ENCODE measurements at places on chromosomes 6 and 20. TPM values are rescaled to one million over a fixed set of nuclear protein-coding genes. Genes with fewer than 3 reads are reported as not detected.

MRAP2 gene
- total RNA-seq = 5.0 TPM

SH3BGRL2 gene
- total RNA-seq = 14.6 TPM

GABRR1 gene
- total RNA-seq = not detected

HLA-DOB gene
- total RNA-seq = 6.1 TPM

TCP1 gene
- total RNA-seq = 130 TPM

CNR1 gene
- 4.8 TPM for total RNA-seq

DHX35 gene
- total RNA-seq = 11.0 TPM

SYNGAP1 gene
- total RNA-seq = 17.8 TPM

OPRL1 gene
- total RNA-seq = 1.2 TPM

- H3K27ac ChIP-seq = no peak overlapping the region
- DNase-seq = no peak
- H3K36me3 ChIP-seq = no peaks in the 10 kb centered on the region
- H3K4me3 ChIP-seq = no peak overlapping the region
- H3K4me1 ChIP-seq = no peaks in the 10 kb centered on the region
- no peaks in the 10 kb centered on the region for H3K27me3 ChIP-seq
Observed at GRCh38 chr6:159075506-159076228, 30.9 kb upstream of the TAGAP start.

DNA sequence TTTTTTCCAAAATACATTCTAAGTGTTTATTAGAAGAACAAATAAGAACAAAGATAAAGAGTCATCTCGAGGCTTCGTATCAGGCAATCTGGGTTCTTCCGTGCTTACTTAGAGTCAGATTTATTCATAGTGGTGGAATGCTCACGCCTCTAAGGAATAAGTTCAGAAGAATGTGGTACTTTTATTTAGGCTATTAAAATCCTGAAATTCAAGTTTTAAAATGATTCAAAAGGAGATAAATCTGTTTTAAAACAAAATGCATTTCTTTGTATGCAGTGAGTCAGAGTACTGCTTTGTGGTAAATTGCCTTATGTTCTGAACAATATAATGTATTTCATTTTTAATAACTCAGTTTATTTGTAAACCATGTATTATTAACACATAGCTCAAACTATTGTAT lies 89.1 kb downstream of the FUT9 start:
- H3K27ac ChIP-seq = no peak overlapping the region
- H3K4me3 ChIP-seq = no peak overlapping the region
- H3K36me3 ChIP-seq = no peaks in the 10 kb centered on the region
- H3K4me1 ChIP-seq = no peaks in the 10 kb centered on the region
- DNase-seq = no peak
- no peaks in the 10 kb centered on the region for H3K27me3 ChIP-seq

DNA sequence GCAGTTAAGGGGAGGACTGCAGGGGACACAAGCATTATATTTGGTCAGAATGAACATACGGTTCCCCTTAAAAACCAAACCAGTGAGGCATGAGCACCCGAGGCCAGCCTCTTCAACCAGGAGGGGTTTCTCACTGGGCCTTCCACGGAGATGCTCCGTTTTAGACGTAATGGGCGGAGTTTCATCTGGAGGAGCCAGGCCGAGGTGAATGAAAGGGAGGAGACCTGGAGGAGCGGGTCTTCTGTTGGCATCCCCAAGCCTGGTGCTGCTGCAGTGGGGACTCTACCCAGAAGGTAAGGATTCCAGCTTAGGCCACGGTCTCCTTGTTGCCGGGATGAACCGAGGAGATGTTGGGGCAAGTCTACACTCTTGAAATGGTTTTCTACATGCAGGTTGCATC lies 47.4 kb downstream of the ADNP start:
- no peak overlapping the region for H3K27ac ChIP-seq
- H3K4me1 ChIP-seq = no peaks in the 10 kb centered on the region
- no peaks in the 10 kb centered on the region for H3K27me3 ChIP-seq
- H3K4me3 ChIP-seq = no peak overlapping the region

DNA sequence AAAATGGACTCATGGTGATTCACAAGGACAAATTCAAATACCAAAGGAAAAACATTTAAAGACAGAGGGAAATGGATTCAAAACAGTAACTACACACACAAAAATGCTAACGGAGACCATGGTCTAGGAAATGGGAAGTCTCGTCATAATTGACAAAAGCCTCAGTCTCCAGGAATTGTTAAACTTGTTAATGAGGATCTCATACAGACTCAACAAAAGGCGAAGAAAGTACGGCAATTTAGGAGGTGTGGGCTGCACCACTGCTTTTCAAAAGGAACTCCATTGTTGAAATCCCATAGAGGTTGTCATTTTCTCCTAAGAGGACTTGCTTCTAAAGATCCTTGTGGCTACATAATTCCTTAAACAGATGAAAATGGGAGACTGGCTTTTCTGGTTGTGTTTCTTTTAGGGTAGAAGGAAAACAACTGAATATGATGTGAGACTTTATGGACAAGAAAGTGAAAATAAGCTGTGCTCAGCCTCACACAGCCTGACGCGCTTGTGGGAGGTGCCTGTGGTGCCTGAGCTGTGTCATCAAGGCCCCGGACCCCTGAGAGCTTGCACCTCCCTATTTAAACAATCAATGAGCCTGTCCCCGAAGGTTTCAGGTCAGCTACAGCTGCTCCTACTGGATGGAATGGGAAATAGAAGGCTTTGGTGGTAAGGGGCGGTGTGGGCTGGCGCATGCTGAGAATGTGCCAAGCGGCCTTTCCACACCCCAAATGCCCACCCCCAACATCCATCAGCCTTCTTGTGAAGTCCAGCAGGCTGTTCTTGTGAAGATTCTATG lies 2.5 kb upstream of the CLDN20 start:
- no peak overlapping the region for H3K27ac ChIP-seq
- H3K27me3 ChIP-seq = no peaks in the 10 kb centered on the region
- H3K4me1 ChIP-seq = no peaks in the 10 kb centered on the region
- DNase-seq = no peak

DNA sequence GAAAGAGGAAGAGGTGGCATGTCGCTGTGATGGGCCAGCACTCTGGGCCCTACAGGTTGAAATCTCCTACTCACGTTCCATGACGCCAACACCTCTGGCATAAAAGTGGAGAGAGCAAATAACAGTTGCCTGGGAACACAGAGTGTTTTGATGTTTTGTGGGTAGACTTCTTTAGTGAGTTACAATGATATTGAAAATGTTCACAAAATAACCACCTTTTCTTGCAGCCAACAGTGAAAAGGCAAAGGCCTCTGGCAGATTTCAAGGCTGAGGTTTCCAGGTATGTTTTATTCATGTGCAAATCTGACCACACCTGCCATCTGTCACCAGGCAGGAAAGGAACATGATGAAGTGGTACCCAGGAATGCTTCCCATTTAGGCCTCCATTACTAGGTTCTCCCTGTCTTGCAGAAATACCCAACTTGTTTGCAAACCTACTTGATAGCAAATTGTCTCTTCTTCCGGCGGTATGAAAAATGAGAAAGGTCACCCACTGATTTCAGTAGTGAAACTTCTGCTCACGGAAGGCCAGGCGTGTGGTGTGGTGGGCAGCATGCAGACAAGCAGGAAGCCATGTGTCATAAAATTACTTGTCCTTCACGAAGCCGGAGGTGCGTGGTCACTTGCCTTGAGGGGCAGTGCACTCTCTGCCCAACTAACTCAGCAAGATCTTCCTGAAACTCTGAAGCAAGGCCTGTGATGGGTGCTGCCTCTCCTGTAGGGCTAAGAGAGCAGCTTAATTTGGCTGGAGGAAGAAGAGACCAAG lies 299.1 kb upstream of the PRDM1 start:
- no peaks in the 10 kb centered on the region for H3K36me3 ChIP-seq
- no peak for DNase-seq
- no peaks in the 10 kb centered on the region for H3K27me3 ChIP-seq
- H3K4me1 ChIP-seq = no peaks in the 10 kb centered on the region
- no peak overlapping the region for H3K4me3 ChIP-seq
- no peak overlapping the region for H3K27ac ChIP-seq

GRCh38 chr20:8504030-8504429 lies 372.0 kb downstream of the PLCB1 start:
- H3K4me3 ChIP-seq = no peak overlapping the region
- H3K27me3 ChIP-seq = no peaks in the 10 kb centered on the region
- H3K4me1 ChIP-seq = no peaks in the 10 kb centered on the region
- no peaks in the 10 kb centered on the region for H3K36me3 ChIP-seq

DNA sequence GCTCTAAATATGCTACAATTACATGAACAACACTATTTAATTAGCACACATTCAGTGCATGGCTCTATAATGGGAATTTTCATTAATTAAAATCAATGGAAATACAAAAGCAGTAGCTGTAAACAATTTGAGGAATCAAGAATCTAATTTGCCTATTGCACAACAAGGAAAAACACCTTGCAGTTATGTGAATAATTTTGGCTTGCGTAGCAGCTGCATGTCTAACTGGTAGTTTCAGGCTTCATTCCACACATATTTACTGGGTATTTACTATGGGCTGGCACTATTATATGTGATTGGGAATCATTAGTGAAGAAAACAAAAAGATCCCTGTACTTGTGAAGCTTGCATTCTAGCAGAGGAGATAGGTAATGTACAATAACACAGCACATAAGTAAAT lies 26.4 kb downstream of the KIF6 start:
- no peak overlapping the region for H3K27ac ChIP-seq
- H3K4me3 ChIP-seq = no peak overlapping the region
- H3K36me3 ChIP-seq = no peaks in the 10 kb centered on the region
- H3K4me1 ChIP-seq = no peaks in the 10 kb centered on the region

- H3K4me1 ChIP-seq = no peaks in the 10 kb centered on the region
- no peaks in the 10 kb centered on the region for H3K27me3 ChIP-seq
- H3K36me3 ChIP-seq = no peaks in the 10 kb centered on the region
Observed at GRCh38 chr20:15058841-15059240, 721.4 kb upstream of the FLRT3 start.

GRCh38 chr6:41599015-41599851 lies 39.0 kb upstream of the MDFI start:
- no peak overlapping the region for H3K4me3 ChIP-seq
- H3K4me1 ChIP-seq = no peaks in the 10 kb centered on the region
- peaks cover 14% of the 10 kb centered on the region for H3K36me3 ChIP-seq
- no peak overlapping the region for H3K27ac ChIP-seq
- DNase-seq = no peak
- H3K27me3 ChIP-seq = no peaks in the 10 kb centered on the region

DNA sequence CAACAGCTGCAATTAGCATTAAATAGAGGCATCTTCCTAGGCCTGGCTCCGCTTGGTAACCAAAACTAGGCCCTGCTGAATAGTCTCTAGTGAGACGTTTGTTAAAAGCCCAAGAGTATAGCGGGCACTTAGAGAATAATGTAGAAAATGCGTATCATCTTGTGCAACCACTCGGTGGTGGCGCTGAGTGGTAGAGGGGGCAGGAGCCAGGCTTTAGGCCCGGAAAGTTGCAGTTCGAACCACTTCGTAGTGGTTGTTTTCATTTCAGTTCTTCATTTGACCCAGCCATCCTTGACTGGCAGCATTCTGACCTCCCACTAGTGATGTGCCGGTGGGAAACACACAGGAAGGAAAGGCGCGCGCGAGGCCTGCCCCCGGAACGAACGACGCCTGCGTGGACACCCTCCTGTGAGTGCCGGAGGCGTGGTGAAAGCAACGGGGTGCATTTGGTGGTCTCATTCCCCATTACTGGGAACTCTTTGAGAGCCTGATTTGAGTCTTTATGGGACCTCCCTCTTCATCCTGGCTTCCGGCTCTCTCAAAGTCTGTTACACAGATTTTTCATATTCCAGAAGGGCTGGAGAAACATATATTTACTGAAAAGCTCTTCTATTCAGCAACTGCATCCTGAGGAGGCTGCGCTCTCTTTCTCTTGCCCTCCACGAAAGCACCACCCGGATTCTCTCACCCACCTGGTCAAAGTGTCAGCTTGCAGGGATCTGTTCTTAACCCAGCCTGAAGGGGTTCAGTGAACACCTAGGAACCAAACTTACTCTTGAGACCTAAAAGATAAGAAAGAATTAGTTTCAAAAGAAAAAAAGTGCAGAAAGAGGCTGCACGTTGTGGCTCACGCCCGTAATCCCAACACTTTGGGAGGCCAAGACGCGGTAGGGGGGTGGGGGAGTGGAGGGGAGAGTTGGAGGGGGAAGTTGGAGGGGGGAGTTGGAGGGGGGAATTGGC lies 18.2 kb downstream of the GPX5 start:
- H3K4me1 ChIP-seq = no peaks in the 10 kb centered on the region
- H3K27me3 ChIP-seq = no peaks in the 10 kb centered on the region
- no peaks in the 10 kb centered on the region for H3K36me3 ChIP-seq

All from kidney (tissue), 22 donors.